Pulmonary artery endothelial cell (primary cell): ENCODE measurements at places on chromosomes 16 and 17. TPM values are rescaled to one million over a fixed set of nuclear protein-coding genes. Genes with fewer than 3 reads are reported as not detected.

GRCh38 chr17:66345264-66345663 is 42.9 kb downstream of the PRKCA start:
- no peak for DNase-seq

GRCh38 chr16:66020642-66021041 is 345.8 kb upstream of the CDH5 start:
- no peak for DNase-seq

- DNase-seq, result no peak
Measured at GRCh38 chr16:22278441-22279230, 18.6 kb upstream of the POLR3E start.

DNA sequence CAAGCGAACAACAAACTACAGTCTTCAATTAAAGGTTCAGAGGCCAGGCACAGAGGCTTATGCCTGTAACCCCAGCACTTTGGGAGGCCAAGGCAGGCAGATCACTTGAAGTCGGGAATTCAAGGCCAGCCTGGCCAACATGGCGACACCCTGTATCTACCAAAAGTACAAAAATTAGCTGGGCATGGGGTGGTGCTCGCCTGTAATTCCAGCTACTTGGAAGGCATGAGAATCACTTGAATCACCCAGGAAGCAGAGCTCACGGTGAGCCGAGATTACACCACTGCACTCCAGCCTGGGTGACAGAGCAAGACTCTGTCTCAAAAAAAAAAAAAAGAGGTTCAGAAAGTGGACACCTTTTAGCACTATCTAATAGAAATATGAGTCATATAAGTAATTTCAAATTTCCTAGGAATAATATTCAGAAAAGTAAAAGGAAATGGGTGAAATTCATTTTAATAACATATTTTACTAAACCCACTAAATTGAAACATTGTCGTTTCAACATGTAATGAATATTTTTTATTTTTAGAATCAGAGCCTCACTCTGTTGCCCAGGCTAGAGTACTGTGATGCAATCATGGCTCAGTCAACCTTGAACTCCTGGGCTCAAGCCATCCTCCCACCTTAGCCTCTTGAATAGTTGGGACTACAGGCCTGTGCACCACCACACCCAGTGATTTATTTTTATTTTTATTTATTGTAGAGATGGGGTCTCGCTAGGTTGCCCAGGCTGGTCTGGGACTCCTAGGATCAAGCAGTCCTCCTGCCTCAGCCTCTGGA is 15.2 kb upstream of the MARCHF10 start:
- DNase-seq, result no peak

GRCh38 chr16:75264457-75264998 is 13.1 kb upstream of the BCAR1 start:
- DNase-seq, result no peak

DNA sequence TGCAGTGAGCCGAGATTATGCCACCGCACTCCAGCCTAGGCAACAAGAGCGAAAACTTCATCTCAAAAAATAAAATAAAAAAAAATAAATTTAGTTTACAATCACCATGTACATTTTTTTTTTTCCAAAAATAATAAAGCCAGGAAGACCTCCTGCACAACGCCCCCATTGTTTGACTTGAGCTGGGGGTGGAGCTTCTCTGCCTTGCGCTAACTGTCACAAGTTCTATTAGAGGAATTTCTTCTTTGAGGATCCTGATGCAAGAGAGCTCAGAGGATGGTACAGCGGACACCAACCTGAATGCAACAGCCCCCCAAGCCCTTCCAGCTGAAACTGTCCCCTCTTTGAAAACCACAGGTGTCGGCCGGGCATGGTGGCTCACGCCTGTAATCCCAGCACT is 24.9 kb upstream of the CBX4 start:
- no peak for DNase-seq

DNA sequence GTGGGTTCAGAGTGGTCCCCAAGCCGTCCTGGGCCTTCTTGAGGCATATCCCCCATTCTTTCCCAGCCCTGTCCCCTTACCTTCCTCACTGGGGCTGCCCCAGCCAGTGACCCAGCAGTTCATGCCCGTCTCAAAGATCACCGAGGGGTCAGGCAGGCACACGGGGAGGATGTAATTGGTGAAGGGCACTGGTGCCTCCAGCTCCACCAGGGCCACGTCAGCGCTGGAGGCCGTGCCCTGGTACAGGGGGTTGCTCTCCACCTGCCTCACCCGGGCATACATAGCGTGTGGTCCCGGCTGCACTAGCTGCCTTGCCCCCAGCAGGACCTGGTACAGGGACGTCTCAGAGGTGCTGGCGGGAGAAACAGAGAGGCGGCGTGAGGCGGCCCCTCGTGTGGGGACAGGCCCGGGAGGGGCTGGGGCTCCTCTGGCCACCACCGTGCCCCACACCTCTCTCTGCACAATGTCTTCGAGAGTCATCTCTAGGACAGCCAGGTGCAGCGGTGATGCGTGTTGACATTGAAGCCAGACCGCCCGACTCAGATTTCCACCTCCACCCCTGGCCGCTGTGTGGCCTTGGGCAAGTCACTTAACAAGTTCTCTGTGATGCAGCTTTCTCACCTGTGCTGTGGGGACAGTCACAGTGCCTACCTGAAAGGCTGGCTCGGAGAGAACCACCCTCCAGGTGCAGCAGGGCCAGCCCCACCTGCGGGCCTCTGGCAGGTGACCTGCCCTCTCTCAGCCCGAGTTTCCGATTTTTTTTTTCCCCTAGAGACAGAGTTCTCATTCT is 5.8 kb downstream of the PRSS27 start:
- no peak for DNase-seq

DNA sequence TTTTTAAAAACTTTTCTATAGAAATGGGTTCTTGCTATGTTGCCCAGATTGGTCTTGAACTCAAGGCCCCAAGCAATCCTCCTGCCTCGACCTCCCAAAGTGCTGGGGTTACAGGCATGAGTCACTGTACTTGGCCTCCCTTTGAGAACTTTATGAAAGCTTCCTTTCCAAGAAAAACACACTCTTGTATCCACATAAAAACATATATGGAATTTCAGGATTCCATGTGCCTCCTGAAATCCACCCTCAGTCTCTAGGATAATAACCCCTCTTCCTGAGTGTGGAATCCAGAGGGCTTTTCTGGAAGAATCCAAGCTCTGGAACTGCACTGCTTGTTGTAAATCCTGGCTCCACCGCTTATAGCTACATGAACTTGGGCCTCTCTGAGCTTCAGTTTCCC is 53.2 kb upstream of the MRTFB start:
- DNase-seq, result no peak

- DNase-seq, result no peak
Measured at GRCh38 chr16:78811247-78811646, 711.8 kb downstream of the WWOX start.

- DNase-seq, result peak; percentile 57
Measured at GRCh38 chr17:14061666-14062560, 7.4 kb upstream of the COX10 start.

- DNase-seq, result no peak
Measured at GRCh38 chr16:47928008-47928407, 227.8 kb downstream of the ABCC12 start.

GRCh38 chr16:12235110-12235509 is 258.6 kb downstream of the SNX29 start:
- DNase-seq, result no peak

GRCh38 chr17:65047941-65048340 is 8.6 kb downstream of the GNA13 start:
- no peak for DNase-seq

- DNase-seq, result no peak
Measured at GRCh38 chr16:27291722-27292240, 22.0 kb upstream of the IL4R start.

DNA sequence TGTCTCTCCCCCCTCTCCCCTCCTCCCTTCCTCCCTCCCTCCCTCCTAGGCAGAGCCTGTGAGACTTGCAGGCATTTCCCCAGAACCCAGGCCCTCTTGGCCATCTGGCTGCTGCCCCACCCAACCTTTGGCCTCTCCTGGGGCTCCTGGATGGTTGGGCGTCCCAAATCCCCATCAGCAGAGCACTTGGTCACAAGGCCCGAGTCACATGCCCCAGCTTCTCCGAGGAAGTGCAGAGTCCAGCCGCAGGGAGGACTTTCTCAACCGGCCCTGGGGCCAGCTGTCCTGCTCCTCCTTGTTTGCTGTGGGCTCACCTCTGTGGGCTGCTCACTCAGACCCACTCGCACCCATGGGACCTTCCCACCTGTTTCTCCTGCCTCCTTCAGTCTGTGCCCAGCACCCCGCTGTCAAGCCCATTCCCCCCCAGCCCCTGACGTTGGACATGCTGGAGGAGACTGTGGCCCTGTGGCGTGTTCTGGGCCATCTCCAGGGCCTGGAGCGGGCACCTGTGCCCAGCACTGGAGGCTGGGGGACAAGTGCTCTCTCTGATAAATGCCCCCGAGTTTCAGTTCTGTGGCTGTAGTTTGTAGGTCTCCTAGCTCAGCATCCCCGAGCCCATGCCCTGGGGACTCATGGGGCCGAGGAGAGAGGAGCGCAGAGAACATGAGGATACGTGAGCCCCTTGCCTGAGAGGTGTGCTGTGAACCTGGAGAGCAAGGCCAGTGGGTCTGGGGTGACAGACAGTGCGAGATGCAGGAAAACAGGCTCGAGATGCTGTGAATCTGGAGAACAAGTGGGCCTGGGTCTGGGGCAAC is 42.3 kb upstream of the ZNF750 start:
- DNase-seq, result no peak

- DNase-seq, result no peak
Measured at GRCh38 chr16:85138073-85138824, 26.0 kb upstream of the CIBAR2 start.

DNA sequence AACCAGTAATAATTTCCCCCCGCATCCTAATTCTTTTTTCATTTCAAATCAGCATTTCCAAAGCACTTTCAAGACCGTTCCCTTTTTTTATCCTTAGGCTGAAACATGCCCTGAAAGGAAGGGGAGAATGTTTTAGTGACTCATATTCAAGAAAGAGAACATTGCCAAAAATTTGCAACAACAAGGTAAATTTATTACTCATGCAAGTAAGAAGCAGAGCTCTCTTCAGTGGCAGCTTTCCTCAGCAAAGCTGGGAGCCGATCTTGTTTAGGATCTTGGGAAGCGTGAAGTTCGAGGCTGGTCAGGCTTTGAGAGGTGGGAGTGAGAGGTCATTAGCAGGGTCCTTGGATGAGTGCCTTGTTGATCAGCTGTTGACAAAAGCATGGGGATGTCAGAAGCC is 129.5 kb downstream of the PRKCA start:
- DNase-seq, result peak; percentile 27

GRCh38 chr17:81043725-81044427 is 8.9 kb downstream of the BAIAP2 start:
- no peak for DNase-seq

- DNase-seq, result no peak
Measured at GRCh38 chr16:56414366-56414765, 11.0 kb downstream of the AMFR start.

DNA sequence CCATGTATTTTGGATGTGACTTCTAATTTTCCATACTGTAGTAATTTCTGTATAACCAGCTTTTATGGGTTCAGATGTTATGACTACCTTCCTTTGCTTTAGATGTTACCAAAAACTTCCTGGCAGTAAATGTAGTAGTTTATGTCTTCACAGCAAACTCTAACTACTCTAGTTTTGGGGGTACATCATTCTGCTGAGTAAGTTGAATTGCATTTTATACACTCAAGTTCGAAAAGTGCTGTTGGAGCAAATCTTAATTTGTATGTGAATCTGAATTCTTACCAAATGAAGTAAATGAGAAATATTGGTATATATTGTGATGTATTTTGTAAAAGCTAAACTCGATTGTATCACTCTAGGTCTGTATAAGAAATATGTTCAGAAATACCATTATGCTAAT is 728.3 kb upstream of the CDH8 start:
- DNase-seq, result no peak

The KRTAP3-2 gene
- total RNA-seq, result not detected in 2 replicates

The C17orf50 gene
- not detected in 2 replicates for total RNA-seq

The HOXB9 gene
- total RNA-seq, result not detected in 2 replicates

The TPSB2 gene
- total RNA-seq, result not detected in 2 replicates

The NPIPB5 gene
- total RNA-seq, result 47.5 and 61.2 TPM in 2 replicates

The KRT13 gene
- not detected in 2 replicates for total RNA-seq

The NETO2 gene
- 29.6 and 43.2 TPM in 2 replicates for total RNA-seq

The SOCS3 gene
- total RNA-seq, result 31.5 and 71.3 TPM in 2 replicates

The CBFA2T3 gene
- not detected in 2 replicates for total RNA-seq

The CTDNEP1 gene
- total RNA-seq, result 28.8 and 30.7 TPM in 2 replicates

The ZNF385C gene
- total RNA-seq, result not detected in 2 replicates

The HS3ST4 gene
- total RNA-seq, result not detected in 2 replicates

The KRT36 gene
- not detected in 2 replicates for total RNA-seq

The PCGF2 gene
- 6.4 and 6.9 TPM in 2 replicates for total RNA-seq

The PMFBP1 gene
- total RNA-seq, result 0.21 and 0.33 TPM in 2 replicates
